Stimulated activated CD4-positive, alpha-beta T cell treated with anti-CD3 and anti-CD28 coated beads, Interleukin-12 subunit alpha, Interleukin-12 subunit beta, amount 100 ng/mL, for 24 hours (primary cell): ENCODE measurements at places on chromosomes 16 and 17.

DNA sequence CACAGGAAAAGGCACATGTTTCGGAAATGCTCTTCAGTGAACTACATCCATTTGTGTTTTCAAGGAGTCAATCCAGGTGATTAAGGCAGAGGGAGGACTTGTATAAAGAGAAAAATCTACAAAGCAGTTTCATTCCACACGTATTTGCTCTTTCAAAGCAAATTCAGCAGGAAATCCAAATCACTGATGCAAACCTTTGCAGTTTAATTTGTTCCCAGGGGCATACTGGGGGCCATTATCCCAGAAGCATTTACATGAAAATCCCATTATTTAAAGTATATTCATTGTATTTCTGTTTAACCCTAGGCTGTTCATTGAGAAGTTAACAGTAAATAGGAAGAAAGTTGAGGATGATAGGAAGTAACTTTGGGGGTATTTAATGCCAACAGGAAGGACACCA, 147.9 kb downstream of the PMP22 start:
- DNase-seq: no peak

DNA sequence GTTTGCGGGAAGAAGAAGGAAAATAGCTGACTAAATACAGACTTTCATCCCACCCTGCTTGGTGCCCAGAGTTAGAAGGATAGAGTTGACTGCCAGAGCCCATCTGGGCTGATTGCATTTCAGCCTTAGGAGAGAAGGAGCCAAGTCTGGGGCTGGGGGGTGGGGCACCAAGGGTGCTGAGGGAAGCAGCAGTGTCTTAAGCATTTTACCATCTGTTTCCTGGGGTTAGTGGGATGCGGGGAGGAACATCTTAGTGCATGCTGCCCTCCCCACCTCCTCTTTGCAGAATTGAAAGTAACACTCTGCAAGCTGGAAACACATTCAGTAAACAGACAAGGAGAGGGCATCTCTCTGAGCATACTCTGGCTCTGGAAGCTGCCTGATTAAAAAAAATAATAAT, 1.5 kb upstream of the ARL5C start:
- no peak for DNase-seq

GRCh38 chr17:38604479-38605403, 1.0 kb downstream of the SRCIN1 start:
- peak; percentile 10 for DNase-seq

DNA sequence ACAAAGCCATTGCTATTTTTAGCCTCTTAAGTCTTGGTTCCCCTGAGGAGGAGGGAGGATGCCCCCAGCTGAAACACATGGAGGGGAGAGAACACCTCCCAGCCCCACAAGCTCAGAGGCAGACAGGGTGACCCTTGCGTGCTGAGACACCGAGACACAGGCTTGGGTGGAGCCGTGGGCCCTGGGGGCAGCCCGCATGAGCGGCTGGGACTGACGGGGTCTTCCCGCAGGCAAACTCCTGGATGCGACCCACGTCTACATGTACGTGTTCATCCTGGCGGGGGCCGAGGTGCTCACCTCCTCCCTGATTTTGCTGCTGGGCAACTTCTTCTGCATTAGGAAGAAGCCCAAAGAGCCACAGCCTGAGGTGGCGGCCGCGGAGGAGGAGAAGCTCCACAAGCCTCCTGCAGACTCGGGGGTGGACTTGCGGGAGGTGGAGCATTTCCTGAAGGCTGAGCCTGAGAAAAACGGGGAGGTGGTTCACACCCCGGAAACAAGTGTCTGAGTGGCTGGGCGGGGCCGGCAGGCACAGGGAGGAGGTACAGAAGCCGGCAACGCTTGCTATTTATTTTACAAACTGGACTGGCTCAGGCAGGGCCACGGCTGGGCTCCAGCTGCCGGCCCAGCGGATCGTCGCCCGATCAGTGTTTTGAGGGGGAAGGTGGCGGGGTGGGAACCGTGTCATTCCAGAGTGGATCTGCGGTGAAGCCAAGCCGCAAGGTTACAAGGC, 9.8 kb downstream of the SLC16A3 start:
- peak; percentile 47 for DNase-seq

- no peak for DNase-seq
These were observed 857.4 kb upstream of the GOT2 start for GRCh38 chr16:59591480-59591879.

DNA sequence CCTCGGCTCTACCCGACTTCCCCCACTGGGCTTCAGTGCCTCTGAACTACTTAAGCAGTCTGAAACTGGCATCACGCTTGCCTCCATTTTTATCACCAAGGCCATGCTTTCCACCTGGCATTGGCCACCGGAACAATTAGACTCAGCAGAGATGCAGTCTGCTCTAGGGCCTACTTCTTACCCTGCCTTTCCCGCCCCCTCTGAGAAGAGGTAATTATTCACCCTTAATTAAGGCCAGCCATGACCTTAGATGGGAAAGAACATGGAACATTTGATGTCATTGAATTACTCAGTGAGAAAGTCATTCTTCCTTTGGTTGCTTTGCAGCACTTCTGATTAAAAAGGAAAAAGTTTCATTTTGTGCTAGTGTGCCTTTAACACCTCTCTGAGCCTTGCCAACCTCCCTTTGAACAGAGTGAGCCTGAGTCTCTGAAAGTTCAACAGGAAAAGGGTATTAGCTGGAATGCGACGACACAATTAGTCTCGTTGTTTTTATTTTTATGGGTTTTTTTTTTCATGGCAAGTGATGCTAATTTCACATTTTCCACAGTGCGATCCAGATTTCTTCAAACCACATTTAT, 60.9 kb upstream of the TNRC6A start:
- DNase-seq: peak; percentile 47

GRCh38 chr16:87918866-87919680, 17.3 kb downstream of the CA5A start:
- no peak for DNase-seq

DNA sequence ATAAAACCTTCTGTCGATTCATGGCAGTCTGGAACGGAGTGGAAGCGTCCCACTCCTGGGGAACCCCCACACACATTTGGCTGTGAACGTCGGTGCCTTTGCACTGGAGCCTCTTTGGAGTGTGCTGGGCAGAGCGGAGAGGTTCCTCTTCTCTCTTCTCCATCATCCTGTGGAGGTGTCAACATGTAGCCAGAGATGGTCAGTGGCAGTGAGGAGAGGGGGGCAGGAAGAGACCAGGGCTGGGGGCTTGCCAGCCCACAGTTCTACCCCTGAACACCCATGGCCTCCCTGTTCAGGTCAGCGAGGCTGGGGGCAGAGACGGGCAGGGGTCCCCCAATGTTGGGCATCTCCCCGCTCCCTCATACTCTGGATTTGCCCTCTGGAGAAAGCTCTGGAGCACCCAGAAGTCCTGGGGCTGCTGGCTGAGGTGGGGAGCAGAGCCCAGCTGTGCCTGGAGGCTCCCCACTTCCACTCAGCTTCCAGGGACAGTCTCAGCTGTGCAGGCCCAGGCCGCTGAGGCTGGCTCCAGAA, 223.7 kb downstream of the SEC14L1 start:
- DNase-seq: no peak

- DNase-seq: no peak
These were observed 77.5 kb downstream of the KANSL1 start for GRCh38 chr17:46115699-46116098.

DNA sequence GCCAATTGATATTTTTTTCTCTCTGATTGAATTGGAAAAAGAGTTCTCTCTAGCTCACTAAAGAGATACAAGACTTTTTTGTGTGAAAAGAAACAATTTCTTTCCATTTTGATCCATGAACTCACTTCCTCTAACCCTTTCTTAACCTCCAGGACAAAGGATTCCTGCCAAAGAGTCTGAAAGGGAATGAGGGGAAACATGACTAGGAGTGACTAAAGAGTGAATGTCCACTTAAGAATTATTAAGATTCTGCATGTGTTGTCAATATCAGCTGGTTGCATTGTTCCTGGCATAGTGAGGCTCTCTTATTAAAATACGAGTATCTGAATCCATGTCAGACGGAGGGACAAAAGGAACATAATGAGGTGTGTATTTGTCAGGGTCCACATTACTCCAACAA, 344.7 kb downstream of the GRIN2A start:
- DNase-seq: no peak

- no peak for DNase-seq
These were observed 139.8 kb upstream of the SDK2 start for GRCh38 chr17:73783945-73784603.

DNA sequence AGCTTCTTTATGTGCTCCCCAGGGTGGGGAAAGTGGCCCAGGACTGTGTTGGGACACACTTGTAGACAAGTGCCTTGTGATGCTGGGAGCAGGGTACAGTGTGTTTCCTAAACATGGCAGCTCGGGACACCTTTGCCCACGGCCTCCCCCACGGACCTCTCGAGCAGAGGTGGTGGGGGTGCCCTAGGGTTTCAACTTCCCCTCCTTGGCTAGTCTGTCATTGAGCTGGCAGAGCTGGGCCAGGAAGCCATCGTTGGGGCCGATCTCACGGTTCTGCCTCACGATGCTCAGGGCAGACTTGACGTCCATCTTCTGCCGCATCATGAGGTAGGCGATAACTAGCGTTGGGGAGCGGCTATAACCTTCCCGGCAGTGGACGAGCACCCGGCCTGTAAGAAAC, 9.4 kb downstream of the DUSP3 start:
- no peak for DNase-seq

DNA sequence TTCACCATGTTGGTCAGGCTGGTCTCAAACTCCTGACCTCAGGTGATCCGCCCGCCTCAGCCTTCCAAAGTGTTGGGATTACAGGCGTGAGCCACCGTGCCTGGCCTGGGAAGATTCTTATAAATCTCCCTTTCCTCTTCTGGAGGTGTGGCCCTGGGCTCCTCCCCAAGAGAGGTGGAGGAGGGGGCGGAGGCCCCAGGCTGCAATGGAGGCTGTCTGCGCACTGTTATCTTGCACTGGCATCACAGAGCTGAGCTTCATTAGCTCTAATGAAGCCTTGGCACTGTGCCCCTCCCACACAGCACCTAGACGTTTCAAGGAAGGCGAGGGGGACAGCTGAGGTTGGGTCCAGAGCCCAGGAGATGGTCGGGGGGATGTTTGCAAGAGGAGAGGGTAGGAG, 7.5 kb downstream of the ARHGAP23 start:
- DNase-seq: no peak

GRCh38 chr16:71357681-71358080, 842 bp upstream of the CALB2 start:
- DNase-seq: no peak

DNA sequence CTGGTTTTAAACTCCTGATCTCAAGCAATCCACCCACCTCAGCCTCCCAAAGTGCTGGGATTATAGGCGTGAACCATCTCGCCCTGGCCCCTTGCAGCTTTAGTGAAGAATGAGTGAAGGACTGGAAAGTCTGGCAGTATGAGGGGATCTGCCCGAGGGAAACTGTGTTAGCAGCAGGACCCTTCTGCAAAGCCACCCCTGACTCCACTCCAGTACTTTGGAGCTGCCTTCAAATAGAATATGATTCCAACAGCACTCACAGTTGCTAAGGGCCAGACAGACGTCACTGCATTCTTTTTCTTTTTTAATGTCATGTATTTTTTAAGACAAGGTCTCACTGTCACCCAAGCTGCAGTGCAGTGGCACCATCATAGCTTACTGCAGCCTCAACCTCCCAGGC, 52.3 kb downstream of the KPNA2 start:
- no peak for DNase-seq

- DNase-seq: no peak
These were observed 1.7 kb downstream of the TBKBP1 start for GRCh38 chr17:47695429-47696376.

DNA sequence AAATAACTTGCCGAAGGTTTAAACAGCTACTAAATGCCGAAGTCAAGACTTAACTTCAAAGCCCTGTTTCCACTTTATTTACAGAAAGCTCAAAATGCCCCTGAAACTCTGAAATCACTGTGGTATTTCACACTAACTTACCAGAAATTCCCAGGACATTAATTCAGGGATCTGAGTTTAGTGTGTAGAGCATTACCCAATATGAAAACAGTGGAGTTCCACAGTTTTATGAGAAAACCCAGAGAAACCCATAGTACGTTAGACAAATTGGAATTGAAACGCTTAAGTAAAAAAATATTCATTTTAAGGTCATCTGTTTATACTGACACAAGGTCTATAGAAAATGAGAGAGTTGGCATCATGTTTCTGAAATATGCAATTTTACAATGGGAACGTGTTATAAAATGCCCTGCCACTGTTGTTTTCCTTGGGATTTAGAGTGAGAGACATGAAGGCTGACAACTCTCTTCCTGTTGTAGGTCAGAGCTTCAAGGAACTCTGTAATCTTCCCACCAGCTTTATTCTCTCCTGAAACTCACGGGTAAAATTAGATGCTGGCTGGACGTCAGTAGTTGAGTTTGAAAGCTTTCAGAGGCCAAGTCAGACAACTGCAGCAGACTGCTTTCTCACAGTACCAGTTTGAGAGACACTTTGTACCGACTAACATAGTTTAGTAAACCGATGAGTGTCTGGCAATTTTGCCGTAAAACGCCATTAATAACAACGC, 139.4 kb upstream of the TBX2 start:
- no peak for DNase-seq

- no peak for DNase-seq
These were observed 251.8 kb downstream of the MAF start for GRCh38 chr16:79348521-79349306.

DNA sequence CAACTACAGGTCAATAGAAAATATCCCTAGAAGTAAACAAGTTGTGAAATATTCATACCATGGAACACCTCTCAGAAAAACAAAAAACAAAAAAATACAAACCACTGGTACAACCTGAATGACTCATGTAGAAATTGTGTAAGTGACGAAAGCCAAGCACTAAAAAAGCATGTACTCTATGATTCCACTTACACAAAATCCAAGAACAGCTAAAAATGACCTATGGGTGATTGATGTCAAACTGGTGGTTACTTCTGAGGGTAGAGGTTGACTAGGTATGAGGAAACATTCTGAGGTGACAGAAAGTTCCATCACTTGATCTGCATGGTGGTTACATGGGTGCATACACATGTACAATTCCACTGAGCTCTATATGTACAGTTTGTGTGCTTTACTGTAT, 31.1 kb downstream of the DHRS7C start:
- DNase-seq: no peak

GRCh38 chr17:68771867-68772515, 170.8 kb upstream of the FAM20A start:
- no peak for DNase-seq
